Cerebellum (tissue), 4 donors: ENCODE measurements at places on chromosomes 16 and 17.

DNA sequence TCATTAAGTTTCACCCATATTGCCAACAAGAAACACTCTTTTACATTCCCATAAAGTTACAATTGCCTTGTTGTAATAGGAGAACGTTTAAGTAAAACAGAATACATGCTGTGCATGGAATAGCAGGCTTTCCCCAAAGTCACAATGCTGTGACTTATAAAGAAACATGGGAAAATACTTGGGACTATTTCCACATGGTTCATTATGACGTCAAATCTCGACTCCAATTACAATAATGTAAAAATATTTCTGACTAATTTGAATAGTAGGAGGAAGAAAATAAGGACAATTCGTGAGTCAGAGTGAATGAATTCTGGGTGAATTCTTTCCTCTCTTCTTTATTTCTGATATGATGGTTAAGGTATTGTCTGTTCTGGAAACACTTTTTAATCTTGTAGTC is 52.8 kb downstream of the CDH11 start:
- no peak for DNase-seq

DNA sequence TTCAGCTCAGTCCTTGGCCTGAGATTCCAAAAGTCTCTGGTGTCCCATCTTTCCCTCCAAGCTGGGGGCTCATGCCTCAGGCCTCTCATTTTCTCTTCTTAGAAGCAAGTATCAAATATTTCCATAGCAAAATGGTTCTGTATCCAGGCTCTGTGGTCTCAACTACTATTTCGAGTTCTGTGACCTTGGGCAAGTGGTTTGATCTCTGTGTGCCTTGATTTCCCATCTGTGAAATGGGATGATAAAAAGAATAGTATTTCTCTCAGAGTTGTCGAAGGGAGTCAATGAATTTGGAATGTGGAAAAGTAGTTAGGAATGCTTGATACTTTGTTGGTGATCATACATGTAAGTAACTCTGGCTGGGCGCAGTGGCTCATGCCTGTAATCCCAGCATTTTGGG is 6.4 kb downstream of the SYT17 start:
- DNase-seq: no peak

DNA sequence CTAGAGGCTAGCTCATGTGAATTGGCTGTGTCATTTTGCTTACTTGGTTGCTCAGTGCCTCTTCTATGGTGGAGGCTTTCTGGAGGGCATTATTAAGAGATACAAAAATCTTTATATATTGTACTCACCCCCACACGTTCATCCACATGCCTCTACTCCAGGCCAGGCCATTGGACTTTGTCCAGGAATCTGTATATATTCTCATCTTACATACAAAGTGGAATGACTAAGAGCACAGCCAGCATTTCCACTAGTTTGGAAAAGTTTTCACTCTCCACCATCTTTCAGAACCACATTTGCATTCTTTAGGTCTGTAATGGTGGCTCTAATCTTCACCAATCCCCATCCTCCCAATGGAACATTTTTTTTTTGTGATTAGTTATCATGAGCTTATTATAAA is 4.8 kb upstream of the GLG1 start:
- DNase-seq: no peak

- DNase-seq: no peak
Measured at GRCh38 chr16:64481497-64481896, 640.4 kb downstream of the CDH11 start.

DNA sequence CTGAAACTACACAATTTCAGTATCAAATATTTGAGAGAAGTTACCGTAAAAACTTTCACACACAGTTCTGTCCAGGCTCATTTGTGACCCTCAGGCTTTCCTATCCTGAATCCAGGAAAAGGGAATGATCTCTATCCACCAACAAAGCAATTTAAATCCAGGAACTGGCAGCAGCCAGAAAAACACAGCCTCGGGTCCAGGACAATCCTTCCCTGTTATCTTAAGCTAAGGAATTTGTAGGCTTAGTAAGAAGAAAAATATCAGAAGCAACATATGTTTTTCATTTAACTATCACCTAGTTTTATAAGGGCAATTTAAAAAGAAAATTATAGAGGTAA is 47.1 kb downstream of the TEX2 start:
- no peak for DNase-seq

GRCh38 chr16:23155445-23156049 is 6.3 kb upstream of the USP31 start:
- no peak for DNase-seq

GRCh38 chr17:4529533-4530152 is 25.5 kb downstream of the MYBBP1A start:
- no peak for DNase-seq

DNA sequence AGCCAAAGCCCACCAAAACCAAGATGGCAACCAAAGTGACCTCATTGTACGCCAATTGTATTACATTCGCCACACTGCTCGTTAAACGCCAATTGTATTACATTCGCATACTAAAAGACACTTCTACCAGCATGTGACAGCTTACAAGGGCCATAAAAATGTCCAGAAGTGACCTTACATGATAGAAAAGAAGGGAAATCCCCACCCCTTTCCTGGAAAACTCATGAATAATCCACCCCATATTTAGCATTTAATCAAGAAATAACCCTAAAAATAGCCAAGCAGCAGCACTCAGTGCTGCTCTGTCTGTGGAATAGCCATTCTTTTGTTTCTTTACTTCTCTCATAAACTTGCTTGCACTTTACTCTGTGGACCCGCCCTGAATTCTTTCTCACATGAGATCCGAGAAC is 25.7 kb downstream of the PSMD7 start:
- DNase-seq: no peak

- no peak for DNase-seq
Measured at GRCh38 chr16:80948886-80949493, 57.7 kb downstream of the CMC2 start.

DNA sequence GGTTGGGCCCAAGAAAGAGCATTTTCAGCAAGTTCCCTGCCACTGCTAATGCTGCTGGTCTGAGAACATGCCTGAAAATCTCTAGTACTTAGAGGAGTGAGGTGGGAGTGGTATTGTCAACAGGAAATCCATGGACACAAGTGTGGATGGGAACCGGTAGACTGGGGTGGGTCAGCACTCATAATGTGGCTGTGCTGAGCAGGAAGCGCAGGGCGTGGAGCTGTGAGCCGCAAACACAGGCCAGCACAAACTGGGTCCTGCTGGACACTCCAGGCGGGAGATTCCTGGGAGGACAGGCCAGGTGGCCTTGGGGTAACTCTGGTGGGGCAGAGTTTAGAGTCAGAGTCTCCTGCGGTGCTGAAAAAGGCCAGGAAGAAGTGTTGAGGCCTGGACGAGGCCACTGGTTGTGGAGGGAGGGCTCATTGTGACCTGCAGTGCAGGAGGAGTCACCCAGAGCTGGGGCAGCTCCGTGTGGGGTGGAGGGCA is 62.6 kb downstream of the BANP start:
- no peak for DNase-seq

DNA sequence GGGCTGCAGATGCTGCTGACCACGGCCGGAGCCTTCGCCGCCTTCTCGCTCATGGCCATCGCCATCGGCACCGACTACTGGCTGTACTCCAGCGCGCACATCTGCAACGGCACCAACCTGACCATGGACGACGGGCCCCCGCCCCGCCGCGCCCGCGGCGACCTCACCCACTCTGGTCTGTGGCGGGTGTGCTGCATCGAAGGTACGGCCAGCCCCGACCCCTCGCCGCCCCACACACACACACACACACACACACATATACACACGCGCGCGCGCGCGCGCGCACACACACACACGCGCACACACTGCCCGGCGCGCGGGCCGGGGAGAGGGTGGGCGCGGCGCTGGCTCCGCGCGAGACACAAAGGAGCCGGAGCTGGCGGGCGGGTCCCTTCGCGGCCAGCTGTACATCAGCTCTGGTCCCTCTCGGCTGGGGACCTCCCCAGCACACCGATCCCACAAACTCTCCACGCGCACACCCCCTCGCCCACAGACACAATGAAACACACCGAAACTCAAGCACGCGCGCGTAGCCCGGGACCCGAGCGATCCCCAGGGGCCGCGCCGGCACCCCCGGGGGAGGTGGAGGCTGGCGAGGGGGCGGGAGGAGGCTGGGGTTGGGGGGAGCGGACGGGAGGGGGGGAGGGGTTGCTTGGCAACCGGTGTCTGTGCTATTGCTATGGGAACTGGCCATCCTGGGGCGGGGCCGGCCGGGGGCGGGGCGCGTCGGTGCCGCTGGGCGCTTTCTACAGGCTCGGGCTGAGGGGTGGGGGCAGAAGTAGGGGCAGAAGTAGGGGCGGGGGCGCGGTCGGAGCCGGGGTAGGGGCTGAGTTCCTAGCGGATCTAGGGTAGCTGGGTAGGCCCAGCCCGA is 658 bp downstream of the CACNG4 start:
- DNase-seq: peak; percentile 43

DNA sequence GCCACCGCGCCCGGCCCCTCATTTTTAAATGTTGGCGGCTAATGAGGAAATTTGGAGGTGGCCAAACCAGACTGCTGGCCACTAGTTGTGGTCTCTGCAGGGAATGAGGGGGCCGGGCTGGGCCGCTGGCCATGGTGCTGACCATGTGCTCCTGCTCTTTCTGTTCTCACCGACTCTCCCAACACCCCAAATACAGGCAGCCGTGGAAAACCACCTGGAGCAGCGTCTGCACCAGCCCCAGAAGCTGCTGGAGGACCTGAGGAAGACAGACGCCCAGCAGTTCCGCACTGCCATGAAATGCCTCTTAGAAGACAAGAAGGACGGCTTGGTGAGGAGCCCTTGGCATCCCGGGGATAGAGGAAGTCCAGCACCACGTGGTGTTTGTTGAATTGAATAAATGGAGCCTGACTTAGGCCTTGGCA is 21.3 kb downstream of the OTOA start:
- no peak for DNase-seq

DNA sequence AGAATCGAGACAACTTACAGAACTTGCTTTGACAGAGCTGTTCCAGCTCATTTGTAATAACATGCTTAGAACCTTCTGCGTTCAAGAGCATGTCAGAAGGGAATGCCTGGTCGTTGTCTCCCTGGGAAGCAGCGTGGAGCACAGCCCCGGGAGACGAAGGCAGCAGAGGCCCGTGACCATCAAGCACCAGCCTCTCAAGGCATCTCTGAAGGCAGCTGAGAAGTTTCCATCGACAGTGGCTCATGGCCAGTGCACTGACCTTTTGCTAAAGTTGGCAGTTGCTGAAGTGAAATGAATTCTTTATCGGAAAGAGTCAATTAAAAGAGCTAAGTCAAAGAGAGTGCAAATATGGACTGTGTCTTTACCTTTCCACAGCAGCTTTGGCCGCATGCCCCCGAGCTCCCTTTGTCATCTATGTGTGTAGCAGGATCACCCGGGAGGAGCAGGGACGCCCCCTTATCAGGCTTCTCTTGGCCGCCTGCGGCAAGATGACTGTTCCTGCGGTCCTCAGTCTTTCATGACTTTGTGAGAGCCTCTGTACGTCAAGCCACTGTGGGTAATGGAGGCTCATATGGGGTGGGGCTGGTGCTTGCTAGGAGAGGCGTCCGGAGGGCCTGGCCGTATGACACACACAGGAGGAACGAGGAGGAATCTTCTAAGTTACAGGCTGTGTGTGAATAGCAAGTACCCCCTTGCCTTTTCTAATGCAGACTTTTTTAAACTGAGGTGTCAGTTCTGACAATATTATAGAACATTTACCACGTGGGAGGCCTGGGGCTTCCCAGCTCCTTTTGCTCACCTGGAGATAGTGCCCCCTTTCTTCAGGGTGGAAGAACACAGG is 54.2 kb downstream of the LDHD start:
- DNase-seq: no peak

GRCh38 chr16:70495425-70496182 is 27.8 kb downstream of the COG4 start:
- no peak for DNase-seq
